ENCODE measurements at places on chromosomes 1 and 21.
A peak's percentile ranks its signal among the peaks of the same experiment; 100 is the strongest.

GRCh38 chr1:71786218-71786617 lies 496.1 kb downstream of the NEGR1 start:
- no peak for DNase-seq

DNA sequence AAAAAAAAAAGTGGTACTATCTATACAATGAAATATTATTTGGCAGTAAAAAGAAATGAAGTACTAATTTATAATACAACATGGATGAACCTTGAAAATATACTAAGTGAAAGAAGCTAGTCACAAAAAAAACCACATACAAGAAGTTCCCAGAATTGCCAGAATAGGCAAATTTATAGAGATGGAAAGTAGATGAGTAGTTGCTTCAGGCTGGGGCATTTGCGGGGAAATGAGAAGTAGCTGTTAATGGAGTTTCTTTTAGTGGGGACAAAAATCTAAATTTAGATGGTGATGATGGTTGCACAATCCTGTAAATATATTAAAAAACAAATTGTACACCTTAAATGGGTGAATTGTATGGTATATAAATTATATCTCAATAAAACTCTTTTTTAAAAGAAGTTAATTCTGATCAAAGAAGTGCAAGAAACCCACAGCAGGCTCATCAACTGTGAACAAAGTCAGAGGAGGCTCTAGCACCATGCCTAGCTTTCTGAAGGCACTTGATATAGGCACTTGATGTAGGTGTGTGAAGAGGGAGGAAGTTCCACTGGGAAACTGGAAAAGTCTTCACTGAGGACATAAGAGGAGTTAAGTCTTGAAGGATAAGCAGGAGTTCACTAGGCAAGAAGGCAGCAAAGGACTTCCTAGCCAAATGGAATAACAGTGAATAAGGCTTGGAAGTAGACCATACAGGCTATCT lies 52.5 kb downstream of the DMAP1 start:
- DNase-seq = no peak

DNA sequence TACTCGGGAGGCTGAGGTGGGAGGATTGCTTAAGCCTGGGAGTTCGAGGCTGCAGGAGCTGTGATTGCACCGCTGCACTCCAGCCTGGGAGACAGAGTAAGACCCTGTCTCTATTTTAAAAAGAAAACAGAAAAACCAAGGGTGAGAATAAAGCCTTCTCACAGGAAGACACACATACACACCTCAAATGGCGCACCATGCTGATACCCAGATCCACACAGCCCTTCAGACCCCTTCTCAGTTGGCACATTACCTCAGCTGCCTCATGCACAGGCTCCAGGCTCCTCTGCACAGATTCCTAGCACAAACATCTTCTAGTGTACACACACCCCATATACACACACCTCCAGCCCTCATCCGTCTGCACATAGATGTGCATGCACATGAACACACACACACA lies 7.9 kb downstream of the FGR start:
- no peak for DNase-seq

DNA sequence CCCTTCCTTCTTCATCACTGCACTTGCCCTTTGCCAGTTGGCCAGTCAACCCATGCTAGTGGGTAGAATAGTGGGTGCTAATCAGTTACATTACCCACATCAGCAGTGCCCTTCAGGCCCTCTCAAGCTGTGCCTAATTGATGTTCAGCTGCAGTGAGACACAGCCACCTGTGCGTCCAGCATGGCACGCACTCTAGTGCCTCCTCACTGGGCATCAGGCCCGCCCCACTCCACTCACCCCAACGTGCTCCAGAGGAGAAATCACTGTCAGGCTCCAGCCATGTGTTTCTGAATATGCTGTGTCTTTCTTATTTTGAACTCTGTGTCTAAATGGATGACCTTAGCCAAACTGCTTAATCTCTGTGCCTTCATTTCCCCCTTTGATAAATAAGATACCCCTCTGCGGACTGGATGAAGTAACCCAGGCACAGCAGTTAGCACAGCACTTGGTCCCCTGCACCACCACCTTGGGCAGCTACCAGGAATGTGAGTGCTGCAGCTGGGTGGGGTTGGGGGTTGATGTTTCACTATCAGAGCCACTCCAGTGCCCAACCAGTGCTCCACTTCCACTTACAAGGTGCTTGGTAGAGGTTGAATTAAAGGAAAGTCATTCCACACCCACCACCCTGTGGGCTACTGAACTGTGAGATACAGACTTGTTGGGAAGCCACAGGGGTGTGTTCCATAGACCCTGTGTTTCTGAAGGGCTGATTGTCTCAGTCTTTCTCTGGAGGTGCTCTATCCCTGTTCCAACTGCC lies 8.9 kb upstream of the ADORA3 start:
- DNase-seq = no peak

- no peak for DNase-seq
Measured at GRCh38 chr1:209787551-209787950, 3.2 kb upstream of the C1orf74 start.

DNA sequence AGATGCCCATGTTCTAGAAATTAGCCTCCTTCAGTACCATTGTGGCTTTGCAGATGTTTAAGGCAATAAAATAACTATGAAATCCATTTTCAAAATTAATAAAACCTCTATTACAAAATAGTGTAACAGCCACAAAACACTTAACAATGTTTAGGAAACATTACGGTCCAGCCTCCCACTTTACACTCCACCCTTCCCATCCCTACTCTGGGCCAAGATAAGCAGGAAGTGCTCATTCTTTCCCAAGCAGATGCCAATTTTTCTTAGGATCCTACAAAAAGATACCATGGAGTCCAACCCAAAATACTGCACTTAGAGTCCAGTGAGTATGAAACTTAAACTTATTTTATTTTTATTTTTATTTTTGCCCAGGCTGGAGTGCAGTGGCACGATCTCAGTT lies 150.8 kb downstream of the NR5A2 start:
- no peak for DNase-seq

DNA sequence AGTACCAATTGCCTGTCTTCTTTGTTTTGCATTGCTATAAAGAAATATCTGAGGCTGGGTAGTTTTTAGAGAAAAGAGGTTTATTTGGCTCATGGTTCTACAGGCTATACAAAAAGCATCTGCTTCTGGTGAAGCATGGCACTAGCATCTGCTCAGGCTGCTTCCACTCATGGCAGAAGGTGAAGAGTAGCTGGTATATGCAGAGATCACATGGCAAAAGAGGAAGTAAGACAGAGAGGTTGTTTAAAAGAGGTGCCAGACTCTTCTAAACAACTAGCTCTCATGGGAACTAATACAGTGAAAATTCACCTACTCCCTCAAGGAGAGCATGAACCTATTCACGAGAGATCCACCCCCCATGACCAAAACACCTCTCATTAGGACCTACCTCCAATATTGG lies 56.7 kb upstream of the GUCA2B start:
- DNase-seq = no peak

DNA sequence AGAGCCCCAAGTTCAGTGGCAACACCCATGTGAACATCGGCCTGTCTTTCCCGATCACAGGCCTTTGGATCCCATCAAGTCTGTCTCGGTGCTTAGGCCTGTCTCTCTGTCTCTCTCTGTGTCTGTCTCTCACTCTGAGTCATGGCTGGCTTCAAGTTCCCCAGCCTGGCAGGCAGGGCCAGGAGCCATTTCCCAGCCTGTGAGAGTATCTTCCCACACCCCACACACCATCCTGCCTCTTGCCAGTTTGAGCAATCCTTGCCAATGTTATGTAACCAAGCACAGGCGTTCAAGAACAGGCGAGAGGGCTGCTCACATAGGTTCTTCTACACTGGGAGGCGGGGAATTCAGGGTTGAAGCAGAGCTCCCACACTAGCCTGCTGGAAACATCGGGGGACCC lies 70.0 kb upstream of the TMEM51 start:
- DNase-seq = no peak

GRCh38 chr1:86470859-86471258 lies 2.1 kb downstream of the CLCA1 start:
- no peak for DNase-seq

DNA sequence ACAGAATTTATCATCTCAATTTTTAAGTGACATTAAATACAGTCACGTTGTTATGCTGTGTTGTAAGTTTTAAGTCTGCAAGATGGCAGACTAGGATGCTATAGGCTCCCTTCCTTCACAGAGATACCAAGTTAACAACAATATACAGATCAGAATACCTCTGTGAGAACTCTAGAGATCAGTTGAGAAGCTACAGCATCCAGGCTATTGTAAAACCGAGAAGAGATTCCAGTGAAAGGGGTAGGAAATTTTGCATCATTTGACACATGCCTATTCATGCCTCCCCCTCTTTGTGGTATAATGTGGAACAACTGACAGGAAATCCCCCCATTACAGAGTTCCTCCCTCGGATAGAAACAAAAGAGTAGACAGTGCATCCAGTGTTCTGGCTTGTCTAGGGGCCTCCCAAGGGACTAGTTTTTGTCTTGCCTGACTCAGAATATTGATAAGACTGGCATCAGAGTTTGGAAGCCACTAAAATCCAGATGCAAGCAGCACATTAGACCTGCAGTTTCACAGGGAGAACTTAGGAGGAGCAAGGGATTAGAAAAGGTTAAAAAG lies 80.6 kb downstream of the LBR start:
- no peak for DNase-seq

DNA sequence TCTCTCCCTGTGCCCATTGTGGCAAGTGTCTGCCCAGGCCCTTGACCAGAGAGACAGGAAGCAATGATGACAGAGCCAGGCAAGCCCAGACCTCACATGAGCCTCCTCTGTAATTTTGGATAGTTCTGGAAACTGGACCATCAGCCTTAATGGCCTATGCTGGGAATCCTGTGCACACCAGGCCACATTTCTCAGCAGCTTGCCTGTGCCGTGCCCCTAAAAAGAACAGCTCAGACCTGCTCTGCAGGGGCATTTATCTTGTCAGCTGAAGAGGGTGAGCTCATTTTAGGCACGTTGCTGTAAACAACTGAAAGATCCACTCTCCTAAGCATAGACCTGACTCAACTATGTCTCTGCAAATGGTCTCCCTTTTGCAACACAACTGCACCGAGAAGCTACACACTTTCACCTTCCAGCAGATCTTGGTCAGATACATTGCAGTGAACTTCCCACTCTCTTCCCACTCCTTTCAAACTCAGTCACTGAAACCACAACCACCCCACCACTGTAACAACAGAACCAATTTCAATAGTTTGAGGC lies 53.5 kb upstream of the BACH1 start:
- DNase-seq = no peak

GRCh38 chr1:183069562-183070216 lies 46.5 kb downstream of the LAMC1 start:
- peak; percentile 52 for DNase-seq

DNA sequence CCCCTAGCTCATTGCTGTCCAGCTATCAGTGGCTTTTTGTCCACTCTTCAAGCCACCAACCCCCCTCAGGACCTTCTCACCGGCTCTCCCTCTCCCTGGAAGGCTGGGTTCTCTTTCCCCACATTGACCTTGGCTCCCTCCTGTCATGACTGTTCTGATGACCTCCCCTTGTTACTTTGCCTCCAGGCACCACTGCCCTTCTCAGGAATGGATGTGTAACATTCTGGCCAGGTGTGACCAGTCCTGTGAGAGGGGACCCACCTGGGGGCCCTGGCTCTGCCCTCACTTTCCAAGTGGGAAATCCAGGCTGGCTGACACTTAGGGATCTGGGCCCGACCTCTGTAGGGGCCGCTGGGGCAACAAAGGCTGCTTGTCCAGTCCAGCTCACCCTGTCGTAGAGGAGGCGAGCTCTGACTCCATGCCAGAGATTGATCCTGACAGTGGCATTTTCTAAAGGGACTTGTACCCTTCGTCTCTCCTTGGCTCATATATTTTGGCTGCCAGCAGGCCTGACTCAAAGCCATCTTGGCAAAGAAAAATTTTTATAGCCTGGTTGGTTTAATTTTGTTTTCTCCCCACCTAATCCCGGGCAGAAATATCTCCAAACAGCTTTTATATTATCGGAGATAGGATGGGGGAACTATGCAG lies 37.9 kb upstream of the USP24 start:
- no peak for DNase-seq

GRCh38 chr1:46171871-46172270 lies 3.0 kb upstream of the TSPAN1 start:
- DNase-seq = peak; percentile 90

DNA sequence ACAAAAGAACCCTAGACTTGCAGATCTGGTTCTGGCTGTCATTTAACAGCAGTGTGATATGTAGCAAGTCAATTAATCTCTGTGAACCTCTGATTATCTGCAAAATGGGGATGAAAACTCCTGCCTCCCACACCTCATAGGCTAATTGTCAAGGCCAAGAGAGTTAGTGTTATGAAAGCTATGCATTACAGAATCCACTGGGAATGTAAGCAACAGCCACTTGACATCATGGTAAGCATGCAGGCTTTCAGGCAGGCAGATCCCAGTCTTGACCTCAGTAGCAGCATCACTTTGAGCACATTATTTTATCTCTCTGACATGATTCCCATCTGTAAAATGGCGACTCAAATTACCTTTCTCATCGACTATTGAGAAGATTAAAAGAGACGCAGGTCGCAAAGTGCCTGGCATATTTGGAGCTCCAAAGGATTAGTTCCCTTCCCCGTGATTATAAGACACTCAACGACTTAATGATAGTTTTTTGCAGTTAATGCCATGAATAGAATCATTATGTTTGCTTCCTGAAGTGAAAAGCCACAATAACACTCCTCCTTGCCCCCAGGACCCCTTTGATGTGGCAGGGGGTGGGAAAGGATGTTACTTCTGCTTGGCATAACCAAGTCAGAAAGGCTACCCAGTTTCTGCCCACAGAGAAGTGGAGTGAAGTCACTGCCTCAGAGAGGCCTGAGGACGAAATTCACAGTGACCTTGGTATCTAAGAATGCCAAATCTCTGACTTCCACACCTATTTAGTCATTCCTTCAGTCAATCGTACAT lies 273.0 kb upstream of the NFIA start:
- DNase-seq = no peak

DNA sequence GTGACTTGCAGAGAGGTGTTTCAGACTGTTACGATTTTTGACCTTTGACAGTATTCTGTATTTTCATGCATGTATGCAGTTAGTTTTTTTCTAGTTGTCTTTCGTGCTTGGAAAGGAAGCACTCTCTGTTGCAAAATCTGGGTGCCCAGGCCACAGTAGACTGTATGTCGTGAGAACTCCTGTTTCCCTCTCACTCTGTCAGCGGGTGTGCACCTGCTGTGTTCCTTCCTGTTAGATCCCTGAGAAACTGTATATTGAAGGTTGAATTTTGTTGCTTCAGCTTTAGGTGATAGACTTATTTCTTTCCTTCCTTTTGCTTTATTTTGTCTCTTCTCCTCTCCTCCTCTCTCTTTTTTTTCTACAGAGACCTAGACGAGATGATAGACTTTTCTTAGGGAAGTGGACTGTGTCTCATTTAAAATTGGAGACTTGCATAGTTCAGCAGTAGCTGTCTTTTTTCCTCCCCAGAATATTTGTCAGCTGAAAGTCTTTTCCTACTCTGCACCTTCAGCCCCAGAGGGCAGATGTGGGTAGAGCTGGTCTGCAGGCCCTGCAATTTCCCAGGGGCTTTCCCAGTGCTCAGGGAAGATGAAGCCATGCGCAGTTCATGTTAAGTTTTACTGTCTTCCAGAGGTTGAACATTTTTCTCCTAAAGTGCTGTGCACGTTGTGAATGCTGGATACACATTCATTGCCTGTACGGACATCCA lies 1.4 kb downstream of the TRAPPC10 start:
- DNase-seq = peak; percentile 5

- no peak for DNase-seq
Measured at GRCh38 chr1:33347650-33347992, 26.7 kb upstream of the A3GALT2 start.

- no peak for DNase-seq
Measured at GRCh38 chr21:43911015-43911934, 46.3 kb downstream of the AGPAT3 start.

- no peak for DNase-seq
Measured at GRCh38 chr1:183832459-183832858, 27.5 kb downstream of the RGL1 start.

Data from HT-29 (cell line).